Pulmonary artery endothelial cell (primary cell): ENCODE measurements at places on chromosomes 3 and 15.

DNA sequence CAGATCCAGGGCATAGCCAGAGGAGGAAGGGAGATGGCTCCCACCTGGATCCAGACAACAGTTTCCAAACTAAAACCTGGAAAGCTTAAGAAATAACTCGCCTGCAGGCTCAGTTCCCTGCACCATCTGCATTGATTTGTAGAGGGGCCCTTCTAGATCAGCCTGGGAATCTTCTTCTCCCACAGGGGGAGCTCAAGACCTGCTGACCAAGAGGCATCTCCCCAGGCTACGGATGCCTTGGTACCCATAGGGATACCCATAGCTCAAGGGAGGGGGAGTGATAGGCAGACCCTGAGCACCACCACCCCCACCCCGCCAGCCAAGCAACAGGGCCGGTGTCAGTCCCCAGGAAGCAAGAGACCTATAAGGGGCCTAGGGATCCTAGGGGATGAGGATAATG is 28.0 kb upstream of the DCLK3 start:
- DNase-seq = no peak

GRCh38 chr3:124315215-124316033 is 323.5 kb upstream of the ROPN1 start:
- no peak for DNase-seq

DNA sequence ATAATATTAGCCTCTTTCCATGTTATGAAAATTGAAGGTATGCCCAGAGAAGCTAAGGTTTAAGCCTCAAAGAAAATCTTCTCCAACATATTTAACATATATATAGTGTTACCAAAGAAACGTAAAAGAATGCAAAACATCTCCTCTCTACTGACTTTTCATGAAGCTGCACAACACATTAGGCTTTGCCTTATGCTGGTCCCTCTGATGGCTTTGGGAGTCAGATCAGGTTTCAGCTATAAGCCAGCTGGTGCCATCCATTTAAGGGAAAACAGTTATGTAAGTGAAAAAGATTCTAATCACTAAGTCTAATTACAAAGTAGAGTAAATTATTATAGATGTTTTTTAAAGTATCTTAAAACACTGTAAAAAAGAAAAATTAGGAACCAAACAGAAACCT is 410.5 kb downstream of the LSAMP start:
- no peak for DNase-seq

DNA sequence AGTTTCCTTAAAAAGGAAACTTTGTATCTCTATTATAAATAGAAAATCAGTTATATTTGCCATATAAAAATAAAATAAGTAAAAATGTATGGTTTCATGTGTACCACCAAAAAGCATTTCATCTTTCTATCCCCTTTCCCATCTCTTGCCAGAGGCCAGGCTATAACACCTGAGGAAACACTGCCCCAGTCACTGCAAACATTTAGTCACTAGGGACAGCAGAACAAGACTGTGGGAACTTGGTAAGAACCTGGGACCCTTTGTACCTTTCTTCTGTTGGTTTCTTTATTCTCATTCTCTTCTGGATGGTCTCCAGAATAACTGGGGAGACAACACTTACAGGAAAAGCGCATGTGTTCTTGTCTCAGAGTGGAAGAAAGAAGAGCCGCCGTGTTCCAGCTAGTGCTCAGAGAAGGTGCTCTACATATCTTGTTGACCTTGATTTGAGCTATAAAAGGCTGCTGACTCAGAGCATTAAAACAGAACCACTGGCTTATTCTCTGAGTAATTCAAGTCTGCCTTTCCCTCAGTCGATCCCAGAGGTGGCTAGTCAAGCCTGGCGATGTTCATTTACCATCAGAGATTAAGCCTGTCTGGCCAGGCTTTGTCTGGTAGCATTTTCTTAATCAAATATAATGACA is 361.6 kb downstream of the RBMS3 start:
- no peak for DNase-seq

GRCh38 chr15:67196672-67197363 is 57.6 kb downstream of the AAGAB start:
- no peak for DNase-seq

GRCh38 chr3:139286825-139287224 is 57.0 kb upstream of the MRPS22 start:
- no peak for DNase-seq

GRCh38 chr15:64665179-64665578 is 110.2 kb downstream of the RBPMS2 start:
- no peak for DNase-seq
